ENCODE measurements at places on chromosomes 1 and 21. TPM values are rescaled to one million over a fixed set of nuclear protein-coding genes. Genes with fewer than 3 reads are reported as not detected.

DNA sequence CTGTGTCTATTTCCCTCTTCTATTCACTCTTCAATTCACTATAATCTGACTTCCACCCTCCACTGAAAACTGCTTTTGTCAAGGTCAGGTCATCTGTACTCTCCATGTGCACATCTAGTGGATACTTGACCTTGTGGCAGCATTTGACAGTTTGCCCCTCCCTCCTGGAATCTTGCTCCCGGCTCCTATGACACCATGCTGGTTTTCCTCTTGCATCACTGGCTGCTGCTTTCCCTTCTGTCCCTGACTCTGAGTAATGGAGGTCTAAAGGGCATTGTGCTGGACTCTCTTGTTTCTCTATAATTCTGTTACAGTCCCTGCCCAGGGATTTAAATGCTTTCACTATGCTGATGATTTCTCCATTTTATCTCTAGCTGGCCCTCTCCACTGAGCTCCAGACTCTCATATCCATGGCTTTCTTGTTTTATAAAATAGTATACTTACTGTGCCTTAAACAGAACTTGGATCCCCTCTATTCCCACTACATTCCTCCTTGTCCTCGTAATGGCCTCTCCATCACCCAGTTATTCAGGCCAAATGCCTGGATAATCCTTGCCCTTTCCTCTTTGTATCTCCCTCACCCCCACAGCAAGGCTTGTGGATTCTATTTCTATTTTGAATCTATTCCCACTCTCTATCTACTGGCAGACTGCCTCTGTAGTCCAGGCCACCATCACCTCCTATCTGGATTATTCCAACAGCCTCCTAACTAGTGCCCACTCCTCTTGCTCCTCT, 36.8 kb upstream of the PODN start:
- peak; percentile 51 for DNase-seq

- DNase-seq = no peak
Observed at GRCh38 chr1:23594927-23595353, 35.6 kb upstream of the ID3 start.

DNA sequence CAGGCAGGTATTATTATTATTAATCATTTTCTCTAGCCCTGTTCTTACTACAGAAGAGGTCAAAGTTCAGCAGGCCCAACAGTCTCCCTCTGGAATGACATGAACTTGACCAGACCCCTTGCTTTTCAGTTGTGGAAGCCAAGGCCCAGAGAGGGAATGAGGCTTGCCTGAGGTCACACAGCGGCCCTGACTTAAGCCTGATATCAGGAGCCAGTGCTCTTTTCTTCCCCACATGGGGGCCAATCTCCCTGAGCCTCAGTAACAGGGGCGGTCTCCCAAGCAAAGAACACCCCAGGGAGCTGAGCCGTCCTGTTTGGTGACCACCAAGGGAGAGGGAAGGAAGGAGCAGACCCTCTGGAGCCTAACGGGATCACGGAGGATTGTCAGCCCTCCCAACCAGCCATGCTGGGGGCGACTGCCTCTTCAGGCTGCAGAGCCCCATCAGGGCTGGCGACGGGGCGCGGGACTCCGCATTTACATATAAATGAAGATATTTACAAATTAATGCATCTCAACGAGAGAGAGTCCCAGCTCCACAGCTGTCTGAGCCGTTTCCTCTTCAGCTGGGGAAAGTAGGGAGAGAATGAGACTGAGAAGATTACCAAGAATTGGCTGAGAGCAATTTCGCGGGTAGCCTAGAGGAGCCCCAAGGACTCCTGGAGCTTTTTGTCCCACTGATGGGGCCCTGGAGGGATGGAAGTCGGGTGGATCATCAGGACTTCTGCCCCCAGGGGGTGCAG, 186.1 kb upstream of the KLHDC7A start:
- DNase-seq = no peak

DNA sequence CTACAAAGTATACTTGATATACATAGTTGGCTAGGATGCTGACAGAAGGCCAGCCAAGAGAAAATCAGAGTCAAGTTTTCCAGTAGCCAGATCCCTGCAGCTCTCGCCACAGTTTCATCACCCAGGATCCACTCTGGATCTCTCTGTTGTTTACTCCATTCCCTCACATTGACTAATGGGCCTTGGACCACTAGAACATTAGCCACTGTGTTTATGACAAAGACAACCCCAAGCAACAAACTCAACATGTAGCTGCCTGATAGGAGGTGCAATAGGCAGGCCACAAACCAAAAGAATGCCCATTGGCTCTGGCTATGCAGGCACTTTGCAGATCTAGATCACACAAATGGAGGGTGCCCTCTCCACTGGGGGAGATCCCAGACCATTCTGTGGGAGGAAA, 44.2 kb downstream of the ARHGEF11 start:
- no peak for DNase-seq

Gene DDR2
- total RNA-seq = 1.3 TPM

Gene EPHB2
- 93.6 TPM for total RNA-seq
